ENCODE measurements at places on chromosomes 11 and 22. TPM values are rescaled to one million over a fixed set of nuclear protein-coding genes. Genes with fewer than 3 reads are reported as not detected.

The BAIAP2L2 gene
- 2.1 TPM for total RNA-seq

- DNase-seq, result no peak
Observed at GRCh38 chr11:69008737-69009440, 4.2 kb downstream of the MRGPRF start.

The KLHL35 gene
- 0.33 TPM for total RNA-seq

The APOA4 gene
- not detected for total RNA-seq

GRCh38 chr11:38274031-38274430, 1676.0 kb upstream of the RAG2 start:
- DNase-seq, result no peak

- DNase-seq, result no peak
Observed at GRCh38 chr11:100467821-100468508, 219.1 kb upstream of the ARHGAP42 start.

The GLYATL1 gene
- not detected for total RNA-seq

DNA sequence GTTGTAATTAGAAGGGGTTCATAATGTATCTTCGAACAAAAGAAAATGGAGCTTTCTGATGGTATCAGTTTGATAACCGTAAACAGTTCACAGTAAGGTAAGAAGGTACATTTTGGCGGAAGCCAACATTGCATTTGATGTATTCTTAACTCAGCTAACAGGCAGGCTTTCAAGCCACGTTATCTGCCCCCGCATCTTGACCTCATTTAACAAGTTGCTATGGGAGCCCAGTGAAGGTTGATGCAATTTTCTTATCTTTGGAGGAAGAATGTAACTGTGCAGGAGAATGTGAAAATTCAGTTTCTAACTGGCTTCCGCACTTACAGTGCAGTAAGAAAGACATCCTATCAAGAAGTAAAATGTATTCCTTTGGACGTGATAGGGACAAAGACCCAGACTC, 110.6 kb downstream of the ETS1 start:
- peak; percentile 94 for DNase-seq

The OR8D1 gene
- total RNA-seq, result not detected

- no peak for DNase-seq
Observed at GRCh38 chr11:6099577-6099976, 7.9 kb upstream of the OR56B4 start.

The RAG1 gene
- 0.35 TPM for total RNA-seq

GRCh38 chr11:31720225-31720624, 90.9 kb downstream of the PAX6 start:
- no peak for DNase-seq

The APLNR gene
- total RNA-seq, result not detected

- no peak for DNase-seq
Observed at GRCh38 chr11:107259811-107260221, 197.8 kb downstream of the CWF19L2 start.

- no peak for DNase-seq
Observed at GRCh38 chr22:32811788-32812545, 10.5 kb downstream of the TIMP3 start.

GRCh38 chr11:16820324-16821092, 82.1 kb downstream of the C11orf58 start:
- DNase-seq, result peak; percentile 62

- no peak for DNase-seq
Observed at GRCh38 chr22:29030618-29031226, 30.9 kb downstream of the C22orf31 start.

GRCh38 chr11:47991266-47991830, 11.0 kb downstream of the PTPRJ start:
- DNase-seq, result peak; percentile 44

The SLC43A3 gene
- 18.1 TPM for total RNA-seq

The PPP6R2 gene
- 96.8 TPM for total RNA-seq

DNA sequence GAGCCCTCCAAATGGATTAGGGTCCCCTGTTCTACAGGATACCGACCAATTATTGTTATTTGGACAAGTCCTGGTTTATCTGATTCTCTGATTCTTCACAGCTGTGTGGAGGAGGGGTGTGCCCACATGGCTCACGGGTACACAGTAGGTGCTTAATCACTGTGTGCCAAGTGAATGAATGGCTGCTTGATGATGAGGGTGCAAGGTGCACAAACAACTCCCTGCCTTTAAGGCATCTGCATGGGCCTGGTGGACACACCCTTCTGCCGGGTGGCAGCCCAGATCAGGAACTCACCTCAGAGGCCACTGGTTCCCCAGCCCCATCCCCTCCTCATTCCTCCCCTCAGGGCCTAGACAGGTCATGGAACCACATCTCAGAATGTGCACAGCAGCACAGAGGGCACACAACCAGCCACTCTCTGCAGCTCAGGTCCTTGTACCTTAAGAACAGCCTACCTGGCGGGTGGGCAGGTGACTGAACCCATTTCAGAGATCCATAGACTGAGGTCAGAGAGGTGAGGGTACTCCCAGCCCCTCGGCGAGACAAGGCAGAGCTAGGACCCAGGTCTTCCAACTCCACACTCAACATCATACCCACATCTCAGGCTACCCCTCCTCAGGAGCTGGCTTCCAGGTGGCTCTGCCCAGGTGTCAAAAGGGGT, 50.3 kb downstream of the SHANK2 start:
- DNase-seq, result no peak

DNA sequence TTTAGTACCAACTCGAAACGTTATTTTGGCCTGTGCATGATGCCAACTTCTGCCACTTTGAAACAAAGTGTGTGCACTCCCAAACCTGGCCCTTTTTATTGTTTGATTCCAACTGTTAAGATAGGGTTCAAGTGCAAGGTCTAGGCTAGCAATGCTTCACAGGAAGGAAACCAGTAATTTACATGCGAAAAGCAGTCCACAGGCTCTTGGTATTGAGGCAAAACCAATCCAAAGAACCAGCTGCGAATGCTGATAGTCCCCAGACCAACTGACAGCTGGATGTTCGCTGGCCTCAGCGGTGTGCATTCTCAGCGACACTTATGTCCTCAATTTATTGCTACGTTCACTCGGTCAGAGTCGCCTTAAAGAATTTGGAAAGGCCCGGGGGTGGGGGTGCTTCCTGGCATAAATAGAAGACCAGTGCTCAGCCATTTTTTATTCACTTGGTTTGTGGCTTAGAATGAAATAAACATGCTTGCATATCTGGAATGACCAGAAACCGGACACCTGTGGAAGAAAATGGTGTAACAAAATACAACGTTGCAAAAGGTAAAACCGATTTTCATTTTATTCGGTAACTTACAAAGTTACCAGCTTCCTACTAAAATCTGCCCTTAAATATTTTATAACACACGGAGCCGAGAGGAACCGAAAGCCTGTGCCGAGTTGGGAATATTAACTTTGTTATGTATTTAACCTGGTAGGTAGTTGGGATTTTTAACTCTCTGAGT, 1.6 kb downstream of the CPT1A start:
- no peak for DNase-seq

DNA sequence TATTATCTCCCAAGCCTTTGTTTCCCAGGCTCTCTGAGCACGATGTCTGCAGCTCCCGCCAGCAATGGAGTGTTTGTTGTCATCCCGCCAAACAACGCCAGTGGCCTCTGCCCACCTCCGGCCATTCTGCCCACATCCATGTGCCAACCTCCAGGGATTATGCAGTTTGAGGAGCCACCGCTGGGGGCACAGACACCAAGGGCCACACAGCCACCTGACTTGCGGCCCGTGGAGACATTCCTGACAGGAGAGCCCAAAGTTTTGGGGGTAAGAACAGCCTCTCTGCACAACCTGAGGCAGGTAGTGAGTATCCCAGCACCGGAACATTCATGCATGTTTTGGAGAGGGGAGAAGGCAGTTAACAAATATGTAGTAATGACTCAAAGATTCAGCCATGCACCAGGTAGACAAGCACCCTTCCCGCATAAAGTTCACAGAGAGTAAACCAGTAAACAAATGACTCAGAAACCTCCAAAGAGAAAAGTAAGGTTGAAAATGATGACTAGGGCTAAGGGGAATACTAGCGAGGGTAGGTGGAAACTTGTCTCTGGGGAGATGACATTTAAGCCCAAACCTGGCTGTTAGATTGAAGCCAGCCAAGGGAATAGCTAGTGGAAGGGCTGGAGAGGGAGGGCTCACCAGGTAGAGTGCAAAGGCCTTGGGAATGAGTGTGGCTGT, 7.2 kb downstream of the MS4A15 start:
- no peak for DNase-seq

The HBG1 gene
- 6.4 TPM for total RNA-seq

GRCh38 chr11:114889594-114890011, 211.3 kb downstream of the NXPE2 start:
- DNase-seq, result no peak

The EIF3F gene
- 400 TPM for total RNA-seq

GRCh38 chr11:75424396-75424795, 8.6 kb downstream of the KLHL35 start:
- DNase-seq, result no peak

GRCh38 chr11:128400382-128401203, 186.8 kb downstream of the ETS1 start:
- DNase-seq, result no peak

The CDC42BPG gene
- total RNA-seq, result 10.5 TPM

The LUZP2 gene
- not detected for total RNA-seq

DNA sequence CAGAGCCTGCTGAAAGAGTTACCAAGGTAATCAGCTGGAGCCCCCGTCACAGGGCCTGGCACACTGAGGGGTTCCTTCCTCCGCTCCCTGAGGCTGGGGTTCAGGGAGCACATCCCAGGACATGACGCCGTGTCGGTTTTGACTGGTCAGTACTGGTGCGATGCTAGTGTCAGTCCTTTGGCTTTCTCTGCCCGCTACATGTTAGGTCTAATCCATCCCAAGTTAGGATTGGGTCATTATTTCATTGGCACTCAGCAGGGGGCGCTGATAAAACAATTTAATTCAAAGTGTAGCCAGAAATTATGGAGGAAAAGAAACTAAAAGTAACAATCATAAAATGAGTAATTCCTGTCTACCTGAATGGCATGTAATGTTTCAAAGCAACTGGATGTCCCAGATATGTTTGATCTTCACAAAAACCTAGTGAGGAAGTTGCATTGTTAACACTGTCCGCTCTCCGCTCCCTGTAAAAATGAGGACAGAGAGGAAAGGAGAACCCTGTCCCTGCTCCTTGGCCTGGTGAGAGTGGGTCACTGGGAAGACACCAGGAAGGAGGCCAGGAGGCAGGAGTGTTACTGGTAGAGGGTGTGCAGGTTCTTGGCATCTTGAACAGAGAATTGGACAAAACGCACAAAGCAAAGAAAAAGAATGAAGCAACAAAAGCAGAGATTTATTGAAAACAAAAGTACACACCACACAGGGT, 27.1 kb downstream of the TSKU start:
- no peak for DNase-seq

DNA sequence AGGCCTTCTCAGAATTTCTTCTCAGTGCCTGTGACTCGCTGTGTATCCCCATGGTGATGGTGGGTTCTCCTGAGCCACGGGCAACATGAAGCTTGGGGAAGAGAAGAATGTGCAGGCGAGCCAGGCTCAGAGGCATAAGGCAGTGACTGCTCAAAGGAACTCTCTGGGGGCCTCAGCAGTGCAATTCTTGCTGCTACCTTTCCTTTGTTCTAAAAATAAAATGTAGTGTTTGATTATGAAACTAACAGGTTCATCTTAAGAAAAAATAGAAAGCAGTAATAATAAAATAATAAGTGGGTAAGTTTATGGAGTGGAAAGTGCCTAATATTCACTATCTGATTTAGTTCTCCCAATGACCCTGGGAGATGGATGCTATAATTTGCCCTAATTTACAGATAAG, 46.7 kb downstream of the MEI1 start:
- no peak for DNase-seq

GRCh38 chr22:25911243-25911972, 169.4 kb downstream of the MYO18B start:
- DNase-seq, result no peak

GRCh38 chr11:57514538-57515331, 767 bp downstream of the SLC43A1 start:
- peak; percentile 63 for DNase-seq

The ASRGL1 gene
- total RNA-seq, result 2.3 TPM

GRCh38 chr22:31954535-31955523, 10.5 kb downstream of the YWHAH start:
- DNase-seq, result no peak

DNA sequence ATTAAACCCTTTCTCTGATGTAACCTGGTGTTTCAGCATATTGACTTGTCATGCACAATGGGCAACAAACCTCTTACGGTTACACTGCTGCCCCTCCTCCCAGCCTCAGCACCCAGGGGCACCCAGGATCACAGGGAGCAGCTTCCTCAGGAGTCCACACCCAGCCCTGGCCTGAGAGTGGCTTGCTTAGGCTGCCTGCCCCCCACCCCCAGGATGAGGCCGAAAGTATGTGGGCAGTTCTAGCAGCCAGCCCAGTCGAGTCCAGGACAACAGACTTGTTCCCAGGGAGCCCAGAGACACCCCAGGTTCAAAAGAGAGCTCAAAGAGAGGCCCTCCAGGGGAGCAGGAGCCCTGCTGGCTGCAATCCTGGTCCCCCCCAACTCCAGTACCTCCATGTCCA, 108.1 kb upstream of the THY1 start:
- DNase-seq, result no peak

The LIN7C gene
- 27.3 TPM for total RNA-seq

DNA sequence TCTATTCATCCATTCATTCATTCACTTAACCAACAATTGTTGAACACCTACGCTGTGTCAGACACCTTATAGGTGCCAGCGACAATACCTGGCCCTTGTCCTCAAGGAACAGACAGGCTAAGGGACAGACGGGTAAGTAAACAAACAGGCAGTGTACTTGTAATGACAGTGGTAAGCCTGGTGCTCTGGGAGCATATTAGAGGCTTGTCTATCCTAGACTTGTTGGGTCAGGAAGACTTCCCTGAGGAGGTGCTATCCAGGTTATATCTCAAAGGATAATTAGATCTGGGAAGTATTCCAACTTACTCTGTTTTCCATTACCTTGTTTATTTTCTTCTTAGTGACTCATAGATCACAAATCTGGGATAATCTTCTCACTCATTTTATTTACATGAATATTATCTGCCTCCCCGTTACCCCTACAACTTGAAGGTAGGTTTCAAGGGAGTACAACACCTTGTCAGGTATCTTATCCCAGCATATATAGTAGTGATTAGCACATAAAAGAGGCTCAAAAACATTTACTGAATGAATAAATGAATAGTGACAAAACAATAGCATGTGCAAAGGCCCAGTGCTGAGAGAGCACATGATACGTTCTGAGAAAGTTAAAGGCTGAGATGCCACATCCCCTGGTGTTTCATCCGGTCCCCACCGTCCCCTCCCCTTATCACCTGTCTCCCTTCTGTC, 75.3 kb upstream of the NCAM1 start:
- DNase-seq, result no peak

The LDHAL6A gene
- total RNA-seq, result not detected

DNA sequence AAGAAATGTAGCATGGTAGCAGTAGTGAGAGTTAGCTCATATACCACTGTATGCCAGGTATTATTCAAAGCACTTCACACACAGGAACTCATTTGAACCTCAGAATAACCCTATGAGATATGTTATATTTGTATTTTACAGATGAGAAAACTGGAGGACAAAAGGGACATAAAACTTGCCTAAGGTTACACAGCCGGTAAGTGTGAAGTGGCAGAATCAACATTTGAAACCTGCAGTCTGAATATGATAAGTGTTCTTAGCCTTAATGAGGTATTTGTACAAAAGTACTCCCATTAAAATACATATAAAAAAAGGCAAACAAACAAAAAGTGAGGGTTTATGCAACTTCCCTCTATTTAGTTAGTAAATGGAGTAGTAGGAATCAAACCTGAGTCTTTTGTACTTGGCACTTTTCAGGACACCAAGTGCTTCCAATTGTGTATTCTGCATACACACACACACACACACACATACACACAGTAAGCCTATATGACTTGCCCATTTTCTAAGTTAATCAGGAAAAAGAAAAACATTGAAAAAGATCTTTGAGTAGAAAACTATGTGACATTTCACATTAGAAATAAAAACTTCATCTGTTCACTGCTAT, 223.9 kb upstream of the FOLH1 start:
- no peak for DNase-seq

- DNase-seq, result no peak
Observed at GRCh38 chr11:126969865-126970479, 30.6 kb downstream of the KIRREL3 start.
